ENCODE measurements at places on chromosomes 2 and 18.

DNA sequence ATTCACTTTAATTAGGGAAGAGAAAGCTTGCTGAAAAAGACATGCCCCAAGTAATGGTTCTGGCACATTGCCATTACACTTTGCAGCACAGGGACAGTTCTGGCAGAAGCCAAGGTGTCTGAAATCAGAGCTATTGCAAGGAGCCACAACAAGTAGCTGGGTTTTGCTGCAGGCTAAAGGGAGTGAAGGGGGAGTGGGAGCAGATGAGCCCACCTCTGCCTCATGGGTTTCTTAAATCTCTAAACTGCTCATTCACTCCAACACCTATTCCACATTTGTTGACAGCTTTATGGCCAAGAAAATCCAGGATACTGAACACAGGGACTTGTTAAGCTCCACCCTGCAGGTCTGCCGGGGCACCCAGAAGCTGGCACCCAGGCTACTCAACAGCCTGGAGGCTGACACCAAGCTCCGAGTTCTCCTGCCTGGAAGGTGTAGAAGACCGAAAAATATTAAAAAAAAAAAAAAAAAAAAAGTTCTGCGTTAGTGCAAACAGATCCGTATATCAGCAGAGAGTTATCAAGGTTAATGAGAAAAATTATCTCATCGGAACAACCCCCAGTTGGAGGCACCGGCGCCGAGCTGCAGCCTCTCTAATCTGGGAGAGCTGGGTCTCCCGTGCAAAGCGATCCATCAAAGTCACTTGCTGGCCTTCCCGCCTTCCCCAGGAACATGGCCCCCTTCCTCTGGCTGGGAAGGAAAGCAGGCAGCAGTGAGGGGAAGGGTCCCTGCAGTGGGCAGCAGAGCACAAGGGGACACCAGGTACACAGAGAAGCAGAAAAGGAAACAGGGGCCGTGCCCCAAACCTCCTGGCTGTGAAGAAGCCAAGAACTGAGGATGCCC is 123.7 kb downstream of the HNMT start:
- no peaks in the 10 kb centered on the region for H3K4me1 ChIP-seq
- no peak overlapping the region for H3K27ac ChIP-seq
- H3K4me3 ChIP-seq: no peak overlapping the region
- no peaks in the 10 kb centered on the region for H3K36me3 ChIP-seq

DNA sequence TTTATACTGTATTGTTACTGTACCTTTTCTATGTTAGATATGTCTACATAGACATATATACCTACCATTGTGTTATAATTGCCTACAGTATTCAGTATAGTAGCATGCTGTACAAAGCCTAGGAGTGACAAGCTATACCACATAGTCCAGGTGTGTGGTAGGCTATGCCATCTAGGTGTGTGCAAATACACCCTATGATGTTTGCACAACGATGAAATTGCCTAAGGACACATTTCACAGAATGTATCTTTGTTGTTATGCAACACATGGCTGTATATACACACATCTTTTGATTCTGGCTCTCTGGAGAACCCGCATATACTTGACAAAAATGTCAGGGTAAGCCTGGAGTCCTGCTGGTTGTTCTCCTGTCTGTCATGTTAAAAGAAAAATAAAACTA is 85.1 kb downstream of the BCL2L11 start:
- no peaks in the 10 kb centered on the region for H3K27me3 ChIP-seq
- H3K4me3 ChIP-seq: no peak overlapping the region
- no peaks in the 10 kb centered on the region for H3K4me1 ChIP-seq
- H3K36me3 ChIP-seq: no peaks in the 10 kb centered on the region
- H3K27ac ChIP-seq: no peak overlapping the region

GRCh38 chr2:101745711-101746694 is 48.5 kb downstream of the MAP4K4 start:
- no peaks in the 10 kb centered on the region for H3K36me3 ChIP-seq
- H3K27ac ChIP-seq: no peak overlapping the region
- DNase-seq: no peak

- no peak overlapping the region for H3K27ac ChIP-seq
- peaks cover 3% of the 10 kb centered on the region for H3K4me1 ChIP-seq
- no peak overlapping the region for H3K4me3 ChIP-seq
Measured at GRCh38 chr2:168734199-168734760, 68.2 kb upstream of the NOSTRIN start.

DNA sequence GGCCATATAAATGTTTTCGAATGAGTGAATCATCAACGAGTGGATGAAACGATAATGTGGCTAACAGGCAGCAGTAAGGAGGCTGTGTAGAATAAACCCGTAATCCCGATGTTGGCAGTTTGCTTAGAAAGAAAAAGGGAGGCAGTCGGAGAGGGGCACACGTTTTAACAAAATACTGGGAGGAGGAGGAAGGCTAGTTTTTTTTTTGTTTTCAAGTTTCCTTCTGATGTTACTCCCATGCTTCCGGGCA is 476 bp upstream of the MSH2 start:
- peaks cover 29% of the 10 kb centered on the region for H3K4me1 ChIP-seq
- DNase-seq: no peak
- H3K4me3 ChIP-seq: peak overlapping the region; percentile 99
- H3K27ac ChIP-seq: no peak overlapping the region
- no peaks in the 10 kb centered on the region for H3K27me3 ChIP-seq

- H3K36me3 ChIP-seq: peaks cover 2% of the 10 kb centered on the region
- H3K4me3 ChIP-seq: no peak overlapping the region
- H3K4me1 ChIP-seq: no peaks in the 10 kb centered on the region
- H3K27ac ChIP-seq: no peak overlapping the region
- peaks cover 6% of the 10 kb centered on the region for H3K27me3 ChIP-seq
Measured at GRCh38 chr18:76430636-76431035, 64.4 kb downstream of the ZNF516 start.

GRCh38 chr18:35028536-35028935 is 12.7 kb upstream of the MAPRE2 start:
- peaks cover 43% of the 10 kb centered on the region for H3K4me1 ChIP-seq
- no peak overlapping the region for H3K4me3 ChIP-seq
- no peaks in the 10 kb centered on the region for H3K27me3 ChIP-seq
- no peaks in the 10 kb centered on the region for H3K36me3 ChIP-seq

DNA sequence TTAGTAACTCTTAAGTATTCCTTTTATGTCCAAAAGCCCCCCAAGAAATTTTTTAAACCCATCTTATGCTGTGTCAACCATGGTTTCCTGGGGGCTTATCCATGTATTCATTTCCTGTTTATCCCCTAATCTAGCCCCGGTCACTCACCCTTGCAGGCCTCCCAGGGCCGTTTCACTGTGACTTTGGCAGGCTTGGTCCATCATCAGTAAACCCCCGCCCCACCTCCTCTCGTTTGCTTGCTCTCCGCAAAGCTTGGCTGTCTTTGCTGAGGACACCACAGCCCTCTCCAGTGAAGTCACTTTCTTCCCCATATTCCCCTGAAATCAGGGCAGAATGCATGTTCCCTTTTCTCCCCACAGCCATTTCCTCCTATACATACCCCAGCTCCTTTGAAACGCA is 7.2 kb upstream of the TMEM177 start:
- no peaks in the 10 kb centered on the region for H3K4me1 ChIP-seq
- H3K27ac ChIP-seq: no peak overlapping the region
- no peaks in the 10 kb centered on the region for H3K27me3 ChIP-seq
- no peak for DNase-seq

DNA sequence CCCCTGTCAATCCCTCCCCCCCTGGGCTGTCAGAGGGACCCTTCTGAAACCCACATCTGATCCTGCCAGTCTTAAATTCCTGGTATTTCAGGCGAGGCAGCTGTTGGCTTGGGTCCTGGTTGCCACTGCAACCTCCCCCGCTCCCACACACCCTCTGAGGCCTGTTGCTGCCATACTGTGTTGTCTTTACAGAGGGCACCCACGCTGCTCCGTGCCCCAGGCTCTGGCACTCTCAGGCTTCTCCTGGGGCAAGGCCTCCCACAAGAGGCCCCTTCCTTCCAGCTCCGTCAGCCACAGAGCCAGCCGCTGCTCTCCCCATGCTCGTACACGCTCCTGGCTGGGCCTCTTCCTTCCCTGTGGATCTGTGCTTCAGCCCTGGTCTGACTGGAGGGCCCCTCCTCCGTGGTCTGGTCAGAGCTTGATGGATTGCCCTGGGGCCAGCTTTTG is 8.6 kb downstream of the CABLES1 start:
- H3K36me3 ChIP-seq: no peaks in the 10 kb centered on the region
- no peak for DNase-seq
- H3K4me3 ChIP-seq: no peak overlapping the region
- H3K27ac ChIP-seq: no peak overlapping the region
- H3K4me1 ChIP-seq: no peaks in the 10 kb centered on the region

- H3K27ac ChIP-seq: peak overlapping the region; percentile 88
- H3K4me1 ChIP-seq: peaks cover 63% of the 10 kb centered on the region
- H3K27me3 ChIP-seq: no peaks in the 10 kb centered on the region
- peaks cover 5% of the 10 kb centered on the region for H3K36me3 ChIP-seq
- DNase-seq: peak; percentile 7
- no peak overlapping the region for H3K4me3 ChIP-seq
Measured at GRCh38 chr2:181143790-181144300, 163.4 kb downstream of the UBE2E3 start.

DNA sequence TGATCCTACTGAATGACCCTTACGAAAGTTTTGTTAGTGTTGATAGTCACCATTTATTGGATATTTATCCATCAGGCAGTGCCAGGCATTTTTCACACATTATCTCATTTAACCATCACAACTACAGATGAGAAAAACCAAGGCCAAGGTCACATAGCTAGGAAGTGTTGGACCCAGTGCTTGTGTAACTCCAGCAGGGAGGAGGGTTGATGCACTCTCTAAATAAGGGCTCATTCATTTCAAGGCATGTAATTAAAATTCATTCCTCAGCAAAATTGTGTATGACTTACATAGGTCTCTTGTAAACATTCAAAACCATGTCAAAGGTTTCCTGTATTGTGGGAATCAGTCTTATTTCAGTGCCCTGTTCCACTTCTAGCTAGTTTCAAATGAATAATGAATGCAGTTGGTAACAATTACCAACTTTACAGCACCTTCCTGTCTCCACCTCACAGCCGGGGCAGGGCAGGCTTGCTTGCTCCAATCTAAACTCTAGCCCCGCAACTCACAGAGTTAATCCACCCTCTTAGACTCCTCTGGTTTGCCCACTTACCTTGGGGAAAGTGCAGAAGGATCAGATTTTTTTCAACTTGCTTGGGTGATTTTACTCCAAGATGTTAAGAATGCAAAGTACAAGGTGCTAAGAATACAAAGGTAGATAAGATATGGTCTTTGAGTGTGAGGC is 5.8 kb upstream of the MAPRE3 start:
- H3K27ac ChIP-seq: no peak overlapping the region
- H3K4me3 ChIP-seq: no peak overlapping the region
- peaks cover 39% of the 10 kb centered on the region for H3K27me3 ChIP-seq
- DNase-seq: no peak

- no peak overlapping the region for H3K27ac ChIP-seq
- H3K4me3 ChIP-seq: no peak overlapping the region
- H3K27me3 ChIP-seq: no peaks in the 10 kb centered on the region
- no peaks in the 10 kb centered on the region for H3K36me3 ChIP-seq
- DNase-seq: no peak
- H3K4me1 ChIP-seq: no peaks in the 10 kb centered on the region
Measured at GRCh38 chr2:238703436-238703835, 144.4 kb upstream of the TWIST2 start.

- peaks cover 27% of the 10 kb centered on the region for H3K27me3 ChIP-seq
- no peaks in the 10 kb centered on the region for H3K36me3 ChIP-seq
- H3K27ac ChIP-seq: no peak overlapping the region
- H3K4me3 ChIP-seq: no peak overlapping the region
- no peak for DNase-seq
- H3K4me1 ChIP-seq: no peaks in the 10 kb centered on the region
Measured at GRCh38 chr2:239898292-239898925, 126.7 kb downstream of the NDUFA10 start.

DNA sequence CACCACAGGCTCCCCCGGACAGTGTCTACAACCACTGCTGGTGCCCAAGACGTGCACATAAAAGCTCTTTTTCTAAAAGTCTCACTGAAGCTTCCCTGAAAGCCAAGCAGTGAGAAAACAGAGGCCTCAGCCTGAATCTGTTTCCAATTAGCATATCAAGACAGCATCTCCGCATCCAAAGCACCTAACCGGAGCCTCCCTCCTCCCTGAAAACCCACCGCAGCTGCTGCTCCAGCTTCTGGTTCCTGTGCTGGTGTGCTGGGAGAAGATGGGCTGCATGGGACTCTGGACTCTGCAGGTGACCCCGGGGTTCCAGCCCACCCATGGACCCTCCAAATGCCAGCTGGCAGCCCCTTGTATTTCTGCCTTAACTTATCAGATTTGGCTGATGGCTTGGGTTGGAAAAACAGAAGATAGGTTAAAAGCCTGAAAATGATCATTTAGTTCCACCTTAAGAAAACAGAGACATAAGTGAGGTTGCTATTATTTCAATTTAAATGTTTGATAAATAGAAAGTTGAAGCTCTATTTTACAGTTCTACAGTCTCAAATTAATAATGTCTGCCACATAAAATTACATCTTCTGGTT is 103.3 kb downstream of the TMEM18 start:
- H3K27me3 ChIP-seq: no peaks in the 10 kb centered on the region
- DNase-seq: no peak
- H3K27ac ChIP-seq: no peak overlapping the region

- H3K27ac ChIP-seq: no peak overlapping the region
- no peak overlapping the region for H3K4me3 ChIP-seq
- peaks cover 24% of the 10 kb centered on the region for H3K27me3 ChIP-seq
- H3K4me1 ChIP-seq: no peaks in the 10 kb centered on the region
Measured at GRCh38 chr2:120541553-120541932, 194.1 kb upstream of the GLI2 start.

DNA sequence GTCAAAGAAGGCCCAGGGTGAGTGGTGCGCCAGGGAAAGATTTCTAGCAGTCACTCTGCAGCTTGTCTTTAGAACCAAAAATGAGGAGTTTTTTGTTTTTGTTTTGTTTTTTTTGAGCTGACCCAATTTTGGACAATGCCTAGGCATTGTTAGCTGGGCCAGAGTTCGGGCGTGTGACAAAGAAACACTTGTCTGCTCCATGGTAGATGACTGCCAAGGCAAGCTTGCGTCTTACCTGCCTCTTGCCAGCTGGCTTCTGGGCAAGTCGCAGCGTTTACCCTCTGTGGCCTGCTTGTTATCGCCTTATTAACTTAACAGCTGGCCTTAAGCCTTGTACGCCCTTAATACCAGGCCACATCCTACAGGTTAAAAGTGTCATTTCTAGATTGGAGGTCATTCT is 114.3 kb downstream of the GALNT1 start:
- peaks cover 10% of the 10 kb centered on the region for H3K36me3 ChIP-seq
- no peak overlapping the region for H3K27ac ChIP-seq
- no peaks in the 10 kb centered on the region for H3K27me3 ChIP-seq
- H3K4me1 ChIP-seq: no peaks in the 10 kb centered on the region

- H3K27ac ChIP-seq: no peak overlapping the region
- H3K4me1 ChIP-seq: no peaks in the 10 kb centered on the region
- DNase-seq: no peak
- no peaks in the 10 kb centered on the region for H3K36me3 ChIP-seq
Measured at GRCh38 chr2:240319855-240320203, 115.6 kb upstream of the GPC1 start.

- no peaks in the 10 kb centered on the region for H3K27me3 ChIP-seq
- no peak overlapping the region for H3K4me3 ChIP-seq
- H3K27ac ChIP-seq: no peak overlapping the region
- H3K36me3 ChIP-seq: no peaks in the 10 kb centered on the region
- no peaks in the 10 kb centered on the region for H3K4me1 ChIP-seq
Measured at GRCh38 chr2:60119778-60120177, 433.7 kb downstream of the BCL11A start.

All from T-cell (primary cell).